ENCODE measurements at places on chromosomes 7 and 10.

DNA sequence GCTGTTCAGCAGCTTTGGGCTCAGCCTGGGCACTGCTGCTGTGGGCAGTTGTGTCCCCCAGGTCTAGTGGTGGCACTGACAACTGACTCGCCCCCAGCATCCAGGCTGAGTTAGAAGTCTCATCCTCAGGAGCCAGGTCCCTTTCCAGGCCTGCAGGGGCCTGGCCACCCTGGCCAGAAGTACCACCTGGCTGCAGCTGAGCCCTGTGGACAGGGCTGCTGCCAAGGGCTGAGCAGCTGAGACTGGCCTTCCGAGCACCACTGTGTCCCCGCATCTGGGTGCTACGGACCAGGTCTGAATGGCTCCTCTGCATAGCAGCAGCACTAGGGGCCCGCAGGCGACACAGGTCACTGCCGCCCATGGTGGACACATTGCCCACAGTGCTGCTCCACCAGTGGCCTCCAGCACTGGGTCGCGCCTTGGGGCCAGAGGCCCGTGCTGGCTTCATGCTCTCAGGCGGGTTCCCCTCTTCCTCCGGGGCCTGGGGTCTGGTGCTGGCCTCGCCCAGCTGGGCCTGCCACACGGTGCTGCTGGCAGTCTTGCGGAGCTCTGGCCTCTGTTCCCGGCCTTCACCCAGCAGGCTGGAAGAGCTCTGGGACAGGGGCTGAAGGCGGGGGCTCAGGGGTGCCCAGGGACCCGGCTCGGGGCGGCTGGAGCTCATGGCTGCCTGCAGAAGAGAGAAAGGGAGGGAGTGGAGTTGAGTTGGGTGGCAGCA is 6.2 kb downstream of the GPRIN2 start:
- DNase-seq: no peak

GRCh38 chr10:100687143-100688003 is 58.0 kb upstream of the PAX2 start:
- DNase-seq: no peak

GRCh38 chr7:149834601-149835000 is 3.6 kb upstream of the ZNF862 start:
- no peak for DNase-seq

GRCh38 chr10:73263693-73264347 is 11.4 kb upstream of the MRPS16 start:
- no peak for DNase-seq

GRCh38 chr7:1287752-1288201 is 55.1 kb downstream of the UNCX start:
- no peak for DNase-seq

DNA sequence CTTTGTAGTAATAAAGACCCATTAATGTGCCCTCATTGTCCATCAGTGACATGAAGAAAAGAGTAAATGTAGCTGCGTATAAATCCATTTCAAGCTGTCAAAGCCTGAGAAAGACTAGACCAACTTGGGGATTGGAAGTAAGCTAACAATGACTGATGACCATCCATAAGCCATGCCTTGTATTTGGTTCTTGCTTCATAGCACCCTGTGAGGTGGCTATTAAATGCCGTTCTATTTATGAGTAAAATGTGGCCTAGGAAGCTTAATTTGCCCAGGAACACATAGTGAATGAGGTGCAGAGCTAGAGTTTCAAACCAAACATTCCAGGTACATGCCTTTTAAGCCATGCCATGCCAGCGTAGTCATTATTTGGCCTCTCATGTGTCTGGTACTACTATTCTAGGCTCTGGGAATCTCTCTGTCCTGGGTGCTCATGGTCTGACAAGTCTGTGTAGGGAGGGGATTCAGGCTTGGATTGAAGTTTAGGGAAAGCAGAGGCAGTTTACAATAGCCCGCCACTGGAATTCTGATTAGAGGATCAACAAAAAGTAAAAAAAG is 92.1 kb downstream of the ZNF277 start:
- DNase-seq: no peak

- DNase-seq: no peak
Measured at GRCh38 chr10:13728898-13729535, 142.3 kb downstream of the PRPF18 start.

DNA sequence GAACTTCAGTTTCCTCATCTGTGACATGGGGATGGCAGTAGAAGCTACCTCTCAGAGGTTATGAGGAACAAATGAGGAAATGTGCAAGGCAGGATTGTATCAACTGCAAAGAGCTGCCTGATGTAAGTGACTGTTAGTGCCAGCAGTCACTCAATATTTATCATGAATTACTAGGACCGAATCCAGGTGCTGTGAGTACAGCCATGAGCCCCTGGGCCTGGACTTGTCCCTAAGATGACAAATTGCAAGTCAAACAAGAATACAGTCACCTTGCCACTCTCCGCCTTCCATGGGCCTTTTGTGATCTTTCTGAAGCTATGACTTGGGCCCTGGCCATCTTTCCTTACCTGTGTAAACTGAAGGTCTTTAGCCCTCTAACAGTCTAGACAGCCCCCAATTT is 27.7 kb upstream of the TLX1 start:
- DNase-seq: no peak

GRCh38 chr7:100546926-100547800 is 8.2 kb downstream of the AGFG2 start:
- no peak for DNase-seq

DNA sequence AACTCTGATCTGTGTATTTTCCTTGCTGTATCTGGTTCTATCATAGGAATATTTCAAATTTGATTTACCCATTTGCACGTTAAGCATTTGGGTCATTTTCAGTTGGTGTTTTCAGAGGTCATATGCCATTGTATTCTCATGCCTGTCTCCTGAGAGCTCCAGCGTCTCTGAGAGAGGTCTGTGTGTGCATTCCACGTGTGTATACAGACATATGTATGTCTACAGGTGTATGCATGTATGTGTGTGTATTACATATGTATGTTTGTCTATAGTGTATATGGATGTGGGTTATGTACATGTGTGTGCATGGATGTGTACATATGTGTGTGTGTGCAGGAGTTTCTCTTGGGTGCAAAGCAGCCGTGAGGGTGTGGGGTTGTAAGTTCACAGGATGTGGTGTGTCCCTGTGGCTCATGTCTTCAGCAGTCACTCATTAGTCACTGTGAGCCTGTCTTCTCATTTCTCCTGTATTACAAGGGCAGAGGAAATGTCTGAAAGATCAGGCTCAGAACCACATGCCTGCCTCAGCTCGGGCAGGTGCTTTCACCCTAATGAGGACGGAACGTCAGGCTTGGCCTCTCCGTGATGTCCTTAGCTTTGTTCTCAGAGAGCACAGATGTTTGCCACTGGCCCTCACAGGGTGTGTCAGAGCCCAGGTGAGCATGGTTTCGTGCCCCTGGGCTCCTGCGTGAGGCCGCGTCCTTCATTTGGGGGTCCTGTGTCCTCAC is 101.6 kb downstream of the NKX6-2 start:
- DNase-seq: peak; percentile 70

GRCh38 chr7:122864016-122864415 is 22.2 kb downstream of the CADPS2 start:
- no peak for DNase-seq

DNA sequence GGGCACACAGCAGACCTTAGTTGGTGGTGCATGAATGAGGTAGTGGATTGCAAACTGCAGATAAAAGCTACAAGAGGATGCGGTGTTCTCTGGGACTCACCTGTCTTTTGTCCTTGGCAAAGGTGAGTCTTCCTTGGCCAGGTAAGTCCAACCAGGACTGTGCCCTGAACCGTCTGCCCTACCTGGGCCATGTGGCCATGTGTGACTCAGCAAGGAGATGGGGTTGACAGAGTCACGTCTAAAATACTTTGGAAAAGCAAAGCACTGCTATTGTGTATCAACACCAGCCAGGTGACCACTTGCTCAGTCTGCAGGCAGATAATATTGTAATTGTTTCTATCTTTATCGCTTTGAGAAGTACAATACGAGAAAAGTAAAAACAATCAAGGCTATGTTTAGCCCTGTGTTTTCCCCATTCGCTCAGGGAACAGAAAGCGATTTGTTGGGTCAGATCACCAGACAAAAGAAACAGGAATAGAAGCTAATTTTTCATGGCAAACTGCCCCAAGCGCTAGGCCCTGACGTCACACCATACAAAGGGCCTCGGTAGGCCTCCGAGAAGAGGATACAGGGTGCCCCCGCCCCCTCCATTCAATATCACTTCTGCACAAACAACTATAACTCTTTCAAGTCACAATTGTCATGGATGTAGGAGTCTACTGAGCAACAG is 57.3 kb downstream of the FAM53B start:
- DNase-seq: no peak

DNA sequence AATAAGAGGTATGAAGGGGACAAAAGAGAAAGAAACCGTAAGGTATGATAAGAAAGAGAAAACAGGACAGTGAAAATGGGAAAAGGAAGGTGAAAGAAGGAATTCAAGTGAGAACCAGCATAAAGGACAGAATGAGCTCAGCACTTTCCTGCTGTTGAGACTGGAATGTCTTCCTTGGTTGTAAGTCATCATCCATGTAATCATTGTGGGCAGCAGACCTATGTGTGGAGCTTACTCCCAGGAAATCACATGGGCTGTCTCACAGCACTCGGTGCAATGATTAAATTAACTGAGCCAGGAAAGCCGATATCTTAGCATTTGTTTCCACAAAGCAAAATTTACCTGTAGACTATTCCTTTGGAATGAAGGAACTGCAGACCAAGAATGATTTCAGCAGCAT is 118.1 kb downstream of the PRKCQ start:
- no peak for DNase-seq

DNA sequence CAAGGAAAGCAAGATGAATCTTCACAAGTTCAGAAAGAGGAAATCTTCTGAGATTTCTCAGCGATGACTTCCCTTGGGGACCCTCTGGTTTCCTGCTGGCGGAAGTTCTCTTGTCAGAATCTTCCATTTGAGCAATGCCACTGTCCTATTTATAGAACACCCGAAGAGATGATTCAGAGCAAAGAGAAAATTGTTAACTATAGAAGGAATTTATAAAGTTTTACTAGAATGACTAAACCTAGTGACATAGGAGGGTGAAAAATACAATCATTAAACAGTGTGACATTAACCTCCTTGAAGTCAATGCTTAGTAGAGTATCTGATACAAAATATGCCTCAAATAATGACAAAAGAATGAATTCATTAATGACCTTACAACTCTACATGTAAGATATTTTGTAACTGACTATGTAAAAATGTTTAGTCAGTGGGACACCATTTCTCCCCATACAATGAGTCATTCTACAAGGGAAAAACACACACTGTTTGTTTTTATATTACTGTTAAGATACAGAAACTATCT is 206.5 kb upstream of the CNTNAP2 start:
- DNase-seq: no peak

DNA sequence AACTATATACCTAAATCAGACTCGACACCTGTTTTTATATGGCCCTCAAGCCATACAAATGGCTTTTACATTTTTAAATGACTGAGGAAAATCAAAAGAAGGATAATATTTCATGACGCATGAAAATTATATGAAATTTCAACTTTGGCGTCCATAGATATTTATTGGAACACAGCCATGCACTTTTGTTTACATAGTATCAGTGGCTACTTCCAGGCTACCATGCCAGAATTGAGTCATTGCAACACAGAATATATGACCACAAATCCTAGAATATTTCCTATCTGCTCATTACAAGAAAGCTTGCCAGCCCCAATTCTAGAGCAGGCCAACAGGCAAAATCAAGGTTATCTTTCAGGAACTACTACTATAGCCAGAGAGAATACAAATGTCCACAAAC is 29.3 kb downstream of the AFAP1L2 start:
- no peak for DNase-seq

DNA sequence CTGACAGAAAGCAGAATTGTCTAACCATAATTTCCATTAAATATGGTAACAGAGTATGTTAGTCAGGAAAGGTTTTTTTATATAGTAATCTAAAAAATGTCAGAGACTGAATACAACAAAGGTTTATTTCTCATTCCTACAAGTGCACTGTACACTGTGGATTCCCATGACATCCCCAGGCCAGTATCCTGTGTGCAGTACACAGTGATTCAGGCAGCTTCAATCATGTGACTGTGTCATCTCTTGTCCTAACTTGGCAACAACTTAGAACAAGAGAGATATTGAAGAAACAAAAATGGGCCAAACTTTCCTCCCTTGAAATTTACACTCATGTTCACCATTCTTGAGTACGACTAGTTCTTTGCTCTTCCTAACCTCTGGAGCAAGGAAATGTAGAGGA is 189.8 kb upstream of the SEMA3A start:
- no peak for DNase-seq

- no peak for DNase-seq
Measured at GRCh38 chr7:20158684-20159083, 58.5 kb downstream of the MACC1 start.

- DNase-seq: no peak
Measured at GRCh38 chr10:60139798-60140566, 233.6 kb upstream of the CCDC6 start.

- DNase-seq: no peak
Measured at GRCh38 chr10:120945801-120946302, 94.7 kb downstream of the WDR11 start.

DNA sequence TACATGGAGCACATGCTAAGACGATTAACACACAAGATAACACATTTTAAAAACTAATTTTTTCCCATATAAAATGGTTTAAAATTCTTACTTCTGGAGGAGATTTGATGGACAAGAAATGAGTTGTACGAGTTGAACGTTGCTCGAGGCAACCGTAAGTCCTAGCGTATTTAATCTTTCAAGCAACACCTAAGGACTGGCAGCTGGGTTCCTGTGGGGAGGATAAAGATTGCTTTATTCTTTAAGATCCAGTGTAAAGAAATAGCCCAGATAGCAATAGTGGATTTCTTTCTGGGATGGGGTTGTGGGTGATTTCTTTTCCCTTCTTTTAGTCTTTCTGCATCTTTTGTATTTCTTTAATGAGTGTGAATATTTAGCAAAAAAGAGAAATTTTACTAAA is 9.8 kb downstream of the TBXAS1 start:
- DNase-seq: no peak

DNA sequence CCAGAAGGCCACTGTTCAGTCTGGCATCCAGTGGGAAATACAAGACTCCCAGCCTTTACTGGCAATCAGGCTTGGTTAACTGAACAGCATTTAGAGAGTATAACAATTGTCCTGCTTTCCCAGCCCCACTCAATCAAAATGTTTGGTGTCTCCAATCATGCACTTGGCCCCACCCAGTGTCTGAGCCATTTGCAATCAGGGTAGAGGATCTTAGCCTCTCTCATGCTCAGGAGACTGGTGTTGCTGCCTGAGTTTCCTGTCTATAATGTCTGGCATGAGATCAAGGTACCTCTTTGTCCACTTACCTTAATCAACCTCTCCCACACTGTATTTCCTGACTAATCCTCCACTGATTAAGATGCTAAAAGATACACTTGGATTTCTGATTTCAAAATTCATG is 290.2 kb upstream of the GHITM start:
- DNase-seq: no peak
